ENCODE measurements at places on chromosomes 5 and 9.

GRCh38 chr5:126878634-126879033 is 101.7 kb downstream of the LMNB1 start:
- no peak for DNase-seq

DNA sequence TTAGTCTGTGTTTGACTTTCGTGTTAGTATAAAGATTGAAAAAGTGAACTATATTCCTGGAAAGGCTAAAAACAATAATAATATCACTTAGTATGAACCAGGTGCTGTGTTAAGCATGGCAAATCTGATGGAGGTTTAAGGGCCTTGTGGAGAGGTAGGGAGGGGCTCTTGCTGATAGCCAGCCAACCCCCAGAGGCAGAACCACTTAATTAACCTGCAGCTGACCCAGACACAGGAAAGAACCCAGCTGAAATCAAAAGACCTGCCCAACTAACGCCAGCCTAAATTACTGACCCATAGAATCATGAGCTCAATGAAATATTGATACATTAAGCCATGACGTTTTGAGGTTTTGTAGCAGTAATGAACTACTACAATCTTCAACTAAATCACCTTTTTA is 28.3 kb upstream of the TAF1L start:
- DNase-seq, result no peak

DNA sequence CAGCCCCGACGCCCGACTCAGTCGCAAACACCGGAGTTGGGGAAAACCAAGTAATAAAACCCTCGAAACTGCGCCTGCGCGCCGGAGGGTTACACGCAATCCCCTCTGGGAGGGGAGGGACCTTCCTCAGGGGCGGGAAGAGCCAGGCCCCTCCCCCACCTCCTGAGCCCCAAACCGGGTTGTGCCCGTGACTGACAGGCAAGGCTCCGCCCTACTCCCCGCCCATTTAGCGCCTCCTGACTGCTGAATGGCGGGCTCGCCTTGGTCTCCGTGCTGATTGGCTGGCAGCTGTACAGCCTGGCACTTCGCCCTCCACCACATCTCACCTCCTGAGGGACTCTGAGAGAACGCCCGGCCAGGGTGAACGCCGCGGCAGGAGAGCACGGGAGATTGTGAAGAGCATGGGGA is at the start of gene PRDM9:
Gene PRDM9, plus strand, starts transcription at position 332 of the 408 bp plus-strand sequence. CDS start 1,425 bp downstream, outside the sequence.
- DNase-seq, result peak; percentile 6

DNA sequence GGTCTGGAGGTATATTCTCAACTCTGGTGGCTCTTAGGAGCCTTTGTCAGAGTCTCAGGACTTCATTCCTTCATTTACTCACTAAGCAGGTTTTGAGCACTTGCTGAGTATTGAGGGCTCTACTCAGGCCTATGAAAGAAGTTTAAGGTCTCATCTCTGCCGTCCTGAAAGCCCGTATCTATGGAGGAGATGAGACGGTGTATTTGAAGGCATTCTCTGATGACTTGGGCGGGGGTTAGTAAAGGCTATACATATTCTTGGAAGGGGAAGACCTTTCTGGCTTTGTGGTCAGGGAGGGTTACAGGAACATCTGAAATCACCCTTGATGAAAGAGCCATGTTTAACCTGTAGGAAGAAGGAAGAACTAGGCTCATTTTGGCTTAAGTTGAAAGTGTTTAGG is 21.9 kb downstream of the RASGRF2 start:
- DNase-seq, result no peak

DNA sequence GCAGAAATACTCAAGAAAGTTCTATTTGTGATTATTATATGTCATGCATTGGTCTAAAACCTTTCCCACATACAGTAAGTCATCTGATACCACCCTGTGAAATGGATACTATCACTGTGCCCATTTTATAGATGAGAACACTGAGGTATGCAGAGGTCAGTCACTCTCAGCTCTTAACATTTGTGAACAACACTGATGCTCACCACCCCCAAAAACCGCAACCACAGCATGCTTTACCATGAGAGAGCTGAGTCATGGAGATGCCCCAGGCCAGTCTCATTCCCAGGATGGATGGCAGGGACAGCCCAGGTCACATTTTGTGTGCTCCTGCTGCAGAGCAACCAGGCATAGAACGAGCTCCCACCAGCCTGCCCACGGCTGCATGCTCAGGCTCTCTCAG is 53.5 kb upstream of the IRX1 start:
- no peak for DNase-seq

DNA sequence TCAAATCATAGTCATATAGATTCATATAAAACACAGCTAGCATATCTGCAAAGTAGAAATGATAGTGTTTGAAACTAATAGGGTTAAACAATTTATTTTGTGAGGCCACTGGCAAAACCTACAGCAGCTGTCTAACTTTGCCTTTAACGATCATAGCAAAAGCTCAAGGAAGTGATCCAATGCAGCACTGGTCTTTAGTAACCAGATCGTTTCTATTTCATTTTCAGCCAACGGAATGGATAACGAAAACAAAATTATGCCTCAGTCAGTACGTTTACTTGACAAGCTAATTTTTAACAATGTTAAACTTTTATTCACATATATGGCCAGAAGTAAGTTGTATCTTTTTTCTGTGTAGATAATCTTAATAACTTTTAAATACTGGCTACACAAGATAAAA is 17.7 kb downstream of the MLLT3 start:
- DNase-seq, result peak; percentile 26

DNA sequence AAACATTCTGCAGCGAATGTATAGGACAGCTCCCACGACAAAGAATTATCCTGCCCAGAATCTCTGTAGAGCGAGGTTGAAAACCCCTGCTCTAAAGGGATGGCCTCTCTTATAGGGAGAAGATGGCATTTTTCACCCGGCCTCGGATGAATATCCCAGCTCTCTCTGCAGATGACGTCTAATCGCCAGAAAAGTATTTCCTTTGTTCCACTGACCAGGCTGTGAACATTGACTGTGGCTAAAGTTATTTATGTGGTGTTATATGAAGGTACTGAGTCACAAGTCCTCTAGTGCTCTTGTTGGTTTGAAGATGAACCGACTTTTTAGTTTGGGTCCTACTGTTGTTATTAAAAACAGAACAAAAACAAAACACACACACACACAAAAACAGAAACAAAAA is 17.4 kb upstream of the RARS1 start:
- DNase-seq, result peak; percentile 86

DNA sequence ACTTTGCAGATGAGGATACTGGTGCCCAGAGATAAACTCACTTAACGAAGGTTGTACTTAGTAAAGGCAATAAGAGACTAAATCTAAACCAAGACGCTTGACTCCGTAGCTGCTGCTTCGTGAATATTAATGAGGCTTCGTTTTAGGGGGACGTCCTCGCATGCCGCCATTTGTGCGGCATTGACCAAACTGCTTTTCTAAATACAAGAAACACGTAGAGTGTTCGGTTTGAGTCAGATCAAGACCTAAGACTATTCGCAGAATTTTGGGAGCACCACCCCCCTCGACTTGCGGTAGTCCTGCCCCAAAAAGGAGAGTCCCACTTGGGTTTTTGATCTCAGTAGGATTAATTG is 1.1 kb downstream of the NPM1 start:
- DNase-seq, result peak; percentile 9

- DNase-seq, result peak; percentile 29
Measured at GRCh38 chr9:88722753-88723152, 187.8 kb downstream of the NXNL2 start.

- DNase-seq, result peak; percentile 72
Measured at GRCh38 chr5:173645437-173645807, 29.0 kb upstream of the BOD1 start.

DNA sequence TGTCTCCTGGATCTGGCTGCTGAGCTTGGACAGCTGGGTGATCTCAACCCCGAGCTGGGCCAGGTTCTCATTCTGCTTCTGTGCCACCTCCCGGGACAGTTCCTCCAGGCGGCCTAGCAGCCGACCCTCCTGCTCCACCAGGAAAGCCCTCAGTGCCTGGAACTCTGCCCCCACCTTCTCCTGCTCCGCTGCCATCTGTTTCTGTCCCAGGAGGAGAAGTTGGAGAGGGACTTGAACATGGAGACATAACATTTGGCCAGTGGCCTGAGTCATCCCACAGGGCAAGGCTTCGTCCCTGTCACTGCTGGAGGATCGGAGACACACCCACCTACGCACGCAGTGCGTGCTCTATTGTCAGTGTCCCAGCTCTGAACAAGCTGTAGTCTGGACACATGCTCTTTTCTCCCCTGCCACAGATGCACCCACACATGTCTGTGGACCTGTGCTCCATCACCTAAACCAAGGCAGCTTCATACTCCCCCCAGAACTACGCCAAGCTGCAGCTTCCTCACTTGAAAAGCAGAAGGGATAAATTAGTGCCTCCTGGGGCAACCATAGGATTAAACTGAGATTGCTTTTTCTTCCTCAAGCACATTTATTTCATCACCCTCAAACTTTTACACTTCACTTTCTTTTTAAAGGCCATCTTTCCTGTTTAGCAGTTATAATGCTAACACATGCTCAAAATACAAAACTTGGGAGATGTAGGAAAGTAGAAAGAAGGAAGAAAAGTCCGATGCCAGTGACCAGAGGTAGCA is 4.9 kb downstream of the TRIM7 start:
- no peak for DNase-seq

DNA sequence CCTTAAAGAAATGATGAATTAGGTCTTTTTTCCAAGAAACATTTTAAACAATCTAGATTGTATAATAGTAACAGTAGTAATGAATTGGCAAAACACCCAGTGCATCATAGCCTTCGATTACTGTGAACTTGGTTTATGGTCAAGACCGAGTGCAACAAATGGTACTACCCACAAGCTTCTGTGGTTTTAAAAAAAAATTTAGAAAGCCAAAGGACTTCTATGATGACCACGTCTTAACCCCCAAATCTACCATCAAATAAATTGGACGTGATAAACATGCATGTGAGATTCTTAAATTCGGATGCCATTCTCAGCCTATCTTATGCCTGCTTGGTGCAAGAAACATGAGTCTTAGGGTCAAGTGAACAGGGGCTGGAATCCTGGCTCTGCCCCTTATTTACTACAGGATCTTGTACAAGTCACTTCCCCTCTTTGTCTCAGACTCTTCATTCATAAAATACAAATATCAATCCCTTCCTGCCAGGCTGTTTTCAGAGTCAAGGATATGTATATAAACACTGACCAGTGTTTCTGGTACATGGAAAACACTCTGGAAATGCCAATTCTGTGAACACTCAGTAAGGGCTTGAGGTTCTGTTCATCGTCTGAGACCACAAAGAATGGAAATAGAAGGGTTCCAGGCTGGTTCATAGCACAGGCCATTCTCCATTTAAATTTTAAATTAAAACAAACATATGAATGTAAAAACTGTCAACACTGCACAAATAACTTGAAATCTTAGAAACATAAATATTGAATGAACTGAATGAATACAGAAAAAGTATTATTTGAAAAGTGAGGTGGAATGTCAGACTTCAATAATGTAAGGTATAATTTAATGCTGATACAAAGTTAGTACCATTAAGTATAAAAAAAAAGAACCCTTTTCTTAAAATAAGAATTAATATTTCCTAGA is 107.8 kb downstream of the NR6A1 start:
- no peak for DNase-seq

DNA sequence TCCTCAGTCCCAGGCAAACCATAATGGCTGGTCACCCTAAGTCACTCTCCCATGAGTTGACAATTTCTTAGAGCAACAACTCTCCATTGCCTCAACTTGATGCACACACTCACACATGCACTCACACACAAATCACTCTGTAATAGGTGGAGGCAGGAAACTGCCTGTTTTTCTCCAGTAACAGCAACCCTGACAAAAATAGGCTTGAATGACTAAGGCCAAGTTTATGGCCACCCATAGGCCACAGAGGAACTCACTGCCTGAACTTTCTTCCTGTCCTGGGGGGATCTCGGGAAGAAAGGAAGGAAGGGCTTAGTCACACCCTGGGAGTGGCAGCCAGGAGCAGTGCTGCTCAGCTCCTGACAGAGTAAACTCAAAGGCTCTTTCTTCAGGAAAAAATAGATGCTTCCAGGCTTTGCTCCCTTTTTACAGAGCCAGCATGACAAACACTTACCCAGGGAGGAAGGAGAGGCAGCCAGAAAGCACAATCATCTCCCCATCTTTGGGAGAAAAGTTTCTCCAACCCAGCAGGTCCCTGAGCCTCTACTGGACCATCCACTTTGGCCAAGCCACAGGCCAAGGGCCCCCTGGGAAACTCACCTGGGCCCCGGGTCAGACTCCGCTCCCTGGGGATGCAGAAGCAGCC is 368 bp downstream of the SH3TC2 start:
- peak; percentile 96 for DNase-seq

DNA sequence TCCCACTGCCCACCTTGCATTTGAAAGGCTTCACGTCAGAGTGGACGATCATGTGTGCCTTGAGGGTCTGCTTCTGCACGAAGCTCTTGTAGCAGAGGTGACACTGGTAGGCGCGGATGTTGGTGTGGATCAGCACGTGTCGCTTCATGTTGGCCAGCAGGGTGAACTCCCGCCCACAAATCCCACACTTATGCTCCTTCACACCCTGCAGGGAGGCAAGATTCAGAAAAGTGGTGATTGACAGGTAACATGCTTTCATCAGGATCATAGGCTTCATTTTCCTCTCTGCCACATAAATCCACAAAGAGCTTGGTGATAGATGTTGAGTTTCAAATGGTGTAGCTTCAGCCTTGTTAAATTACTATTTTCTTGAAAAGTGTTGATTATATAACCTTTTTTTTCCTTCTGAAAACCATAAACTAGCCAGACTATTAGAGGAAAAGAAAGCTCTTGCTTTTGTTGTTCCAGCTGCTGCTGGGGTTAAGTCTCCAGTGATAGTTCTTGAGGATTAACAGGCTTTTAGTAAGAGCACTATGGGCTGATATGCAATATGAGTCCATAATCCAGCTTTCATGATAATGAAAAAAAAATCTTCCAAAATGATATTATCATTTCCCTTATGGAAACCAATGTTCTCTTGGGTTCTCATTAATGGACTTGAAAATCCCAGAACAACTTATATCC is 50.7 kb downstream of the ZNF366 start:
- DNase-seq, result no peak
